Foreskin keratinocyte (primary cell): ENCODE measurements at places on chromosomes 4 and X. TPM values are rescaled to one million over a fixed set of nuclear protein-coding genes. Genes with fewer than 3 reads are reported as not detected.

PNMA5 gene
- not detected in 2 replicates for total RNA-seq

FHDC1 gene
- total RNA-seq: 2.3 and 4.4 TPM in 2 replicates

BEND4 gene
- not detected in 2 replicates for total RNA-seq

NWD2 gene
- total RNA-seq: not detected in 2 replicates

GCNA gene
- 0.39 and 0.41 TPM in 2 replicates for total RNA-seq

PABPC1L2B gene
- not detected in 2 replicates for total RNA-seq

ATOH1 gene
- total RNA-seq: not detected in 2 replicates

NXF2 gene
- not detected in 2 replicates for total RNA-seq

CCNI gene
- total RNA-seq: 325 and 343 TPM in 2 replicates

SPANXB1 gene
- total RNA-seq: not detected in 2 replicates

PDE5A gene
- 5.4 and 7.9 TPM in 2 replicates for total RNA-seq

ETDA gene
- not detected in 2 replicates for total RNA-seq

NCBP2L gene
- total RNA-seq: not detected in 2 replicates

SCML2 gene
- 2.0 TPM in 2 replicates for total RNA-seq

CDS1 gene
- 20.0 and 20.8 TPM in 2 replicates for total RNA-seq
